ENCODE measurements at places on chromosomes 11 and 22. TPM values are rescaled to one million over a fixed set of nuclear protein-coding genes. Genes with fewer than 3 reads are reported as not detected.

Gene ELFN2
- not detected for total RNA-seq

Gene TMEM191C
- total RNA-seq = 1.4 TPM

Gene ANGPTL5
- total RNA-seq = not detected

Gene MS4A6A
- total RNA-seq = not detected

DNA sequence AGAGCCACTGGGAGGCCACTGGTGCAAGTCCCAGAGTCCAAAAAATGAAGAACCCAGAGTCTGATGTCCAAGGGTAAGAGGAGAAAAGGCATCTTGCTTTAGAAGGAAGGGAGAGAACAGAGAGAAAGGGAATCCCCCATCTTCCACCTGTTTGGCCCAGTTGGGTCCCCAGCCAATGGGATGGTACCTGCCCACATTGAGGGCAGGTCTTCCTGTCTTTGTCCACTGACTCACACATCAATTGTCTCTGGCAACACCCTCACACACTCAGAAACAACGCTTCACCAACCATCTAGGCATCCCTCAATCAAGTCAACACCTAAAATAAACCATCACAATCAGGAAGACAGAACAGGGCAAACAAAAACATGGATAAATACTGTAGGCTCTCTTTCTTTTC lies 6.3 kb downstream of the COMMD9 start:
- peaks cover 10% of the 10 kb centered on the region for H3K4me1 ChIP-seq
- no peaks in the 10 kb centered on the region for H3K36me3 ChIP-seq
- H3K27me3 ChIP-seq = no peaks in the 10 kb centered on the region
- H3K4me3 ChIP-seq = no peak overlapping the region

DNA sequence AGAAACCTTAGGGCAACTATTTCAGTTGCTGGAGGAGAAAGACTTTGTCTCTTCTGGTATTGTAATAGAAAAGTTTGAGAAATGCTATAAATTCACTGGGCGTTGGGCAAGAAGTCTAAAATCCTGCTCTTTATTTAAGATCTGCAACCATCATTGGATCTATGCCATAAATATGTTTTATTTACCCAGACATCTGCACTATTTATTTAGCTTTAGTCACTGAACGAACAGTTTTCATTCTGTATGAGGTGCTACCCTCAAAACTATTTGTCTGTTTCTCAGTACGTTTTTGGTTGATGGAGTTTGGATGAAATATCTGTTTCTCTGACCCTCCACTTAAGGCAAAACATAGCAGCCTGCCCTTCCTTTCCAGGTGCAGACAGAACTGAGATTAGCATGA lies 171.5 kb downstream of the SNX19 start:
- DNase-seq = no peak
- H3K36me3 ChIP-seq = peaks cover 19% of the 10 kb centered on the region
- no peaks in the 10 kb centered on the region for H3K4me1 ChIP-seq
- no peak overlapping the region for H3K27ac ChIP-seq
- H3K4me3 ChIP-seq = no peak overlapping the region
- peaks cover 15% of the 10 kb centered on the region for H3K27me3 ChIP-seq

GRCh38 chr11:34063061-34063795 lies 11.7 kb downstream of the CAPRIN1 start:
- no peaks in the 10 kb centered on the region for H3K27me3 ChIP-seq
- peak overlapping the region; percentile 30 for H3K4me3 ChIP-seq
- DNase-seq = no peak
- H3K4me1 ChIP-seq = peaks cover 50% of the 10 kb centered on the region
